ENCODE measurements at places on chromosomes 3 and 15.

DNA sequence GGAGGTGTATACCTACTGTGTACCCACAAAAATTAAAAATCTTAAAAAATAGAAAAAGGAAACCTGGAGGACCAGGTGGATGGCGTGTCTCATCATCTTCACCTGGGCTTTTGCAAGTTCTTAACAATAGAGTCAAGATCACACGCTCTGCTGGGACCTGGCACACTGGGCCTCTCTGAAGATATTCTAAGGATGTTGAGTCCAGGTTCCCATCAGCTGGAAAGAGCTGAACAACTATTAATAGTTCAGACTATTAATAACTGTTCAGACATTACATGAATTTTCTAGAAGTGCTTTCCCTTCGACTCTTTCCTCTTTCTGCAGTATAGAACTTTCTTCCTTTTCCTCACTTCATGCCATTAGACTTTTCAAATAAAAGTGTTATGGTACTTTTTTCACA, 320.2 kb upstream of the IL12A start:
- DNase-seq, result no peak

DNA sequence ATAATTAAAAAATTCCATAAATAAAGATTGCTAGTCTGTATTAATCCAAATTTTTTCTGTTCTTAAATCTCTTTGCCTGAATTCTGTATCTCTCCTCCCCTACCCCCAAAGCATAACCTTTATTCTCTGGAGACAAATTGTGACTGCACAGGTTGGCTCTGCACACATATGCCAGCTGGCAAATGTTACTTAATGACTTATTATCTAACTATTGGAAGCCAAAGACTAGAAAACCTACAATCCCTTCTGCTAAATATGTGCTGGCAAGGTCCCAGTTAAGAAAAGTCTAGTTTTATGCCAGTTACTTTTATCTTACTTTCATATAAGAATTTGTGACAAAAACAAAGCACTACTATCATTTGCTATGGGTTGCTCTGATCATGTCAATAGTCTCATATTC, 569.3 kb downstream of the MECOM start:
- no peak for DNase-seq

GRCh38 chr3:147420353-147421183, 11.4 kb downstream of the ZIC1 start:
- no peak for DNase-seq

DNA sequence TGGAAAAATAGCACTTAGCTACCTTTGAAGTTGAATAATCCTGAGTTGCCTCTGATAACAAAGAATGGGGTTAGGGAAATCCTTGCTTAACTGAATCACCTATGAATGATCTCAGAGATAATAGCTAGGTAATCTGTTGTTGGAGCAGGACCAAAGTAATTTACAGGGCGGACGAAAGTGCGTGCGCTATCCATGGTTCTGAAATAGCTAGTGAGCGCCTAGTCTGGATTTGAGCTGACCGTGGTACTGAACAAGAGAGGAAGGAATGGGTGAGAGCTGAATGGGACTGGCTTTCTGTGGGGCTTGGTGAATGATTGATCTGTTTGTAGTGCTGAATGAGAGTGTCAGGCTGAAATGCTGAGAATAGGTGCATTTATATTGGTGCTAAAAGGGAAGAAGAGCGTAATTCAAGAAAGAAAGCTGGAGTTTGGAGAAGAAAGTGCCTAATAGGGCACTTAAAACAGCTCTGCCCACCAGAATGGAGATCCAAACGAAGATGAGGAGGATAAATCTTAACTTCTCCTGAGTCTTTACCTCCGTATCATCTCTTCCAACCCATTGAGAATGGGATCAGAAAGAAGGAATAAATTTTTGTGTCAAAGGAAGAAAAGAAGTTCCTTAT, 10.1 kb downstream of the SCN10A start:
- DNase-seq, result peak; percentile 73

- no peak for DNase-seq
These were observed 346.1 kb downstream of the EPHB1 start for GRCh38 chr3:135141160-135141559.

Data from activated naive CD4-positive, alpha-beta T cell treated with anti-CD3 and anti-CD28 coated beads, Interleukin-2, amount 10 ng/mL, durations not matched to agents 7 days and 5 days (primary cell).